ENCODE measurements at places on chromosomes 5 and 9.

GRCh38 chr5:109719978-109720377 lies 30.3 kb downstream of the MAN2A1 start:
- no peak for DNase-seq

DNA sequence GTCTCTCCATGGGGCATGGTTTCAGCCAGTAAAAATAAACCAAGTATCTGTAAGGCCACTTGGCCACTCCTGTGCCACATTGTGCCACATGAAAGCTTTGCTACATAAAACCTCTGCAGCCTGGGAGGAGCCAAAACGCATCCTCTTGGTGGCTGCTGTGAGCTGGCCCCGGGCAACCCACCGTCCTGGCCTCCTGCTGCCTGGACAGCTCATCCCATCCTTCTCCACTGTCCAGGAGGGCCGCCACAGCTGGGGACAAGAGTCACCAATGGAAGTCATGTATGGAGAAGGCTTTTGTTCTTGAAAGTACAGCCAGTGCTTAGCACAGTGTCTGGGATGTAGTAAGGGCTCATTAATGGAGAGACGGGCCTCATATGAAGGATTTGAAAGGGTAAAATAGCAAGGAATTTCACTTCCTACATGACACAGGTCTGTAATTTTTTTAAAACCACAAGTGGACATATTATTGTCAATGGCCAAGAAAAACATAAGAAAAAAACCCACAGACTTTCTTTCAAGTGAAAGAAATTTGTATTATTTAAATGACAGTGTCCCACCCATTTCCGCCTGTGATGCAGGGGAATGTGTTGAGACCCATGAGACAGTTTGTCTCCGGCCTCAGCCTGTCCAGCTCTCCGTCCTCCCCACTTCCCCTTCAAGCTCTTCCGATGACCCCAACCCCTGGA lies 6.6 kb downstream of the PTGES start:
- no peak for DNase-seq

GRCh38 chr9:26870292-26870691 lies 22.3 kb downstream of the CAAP1 start:
- no peak for DNase-seq

- no peak for DNase-seq
Measured at GRCh38 chr5:177311392-177311722, 341 bp downstream of the MXD3 start.

DNA sequence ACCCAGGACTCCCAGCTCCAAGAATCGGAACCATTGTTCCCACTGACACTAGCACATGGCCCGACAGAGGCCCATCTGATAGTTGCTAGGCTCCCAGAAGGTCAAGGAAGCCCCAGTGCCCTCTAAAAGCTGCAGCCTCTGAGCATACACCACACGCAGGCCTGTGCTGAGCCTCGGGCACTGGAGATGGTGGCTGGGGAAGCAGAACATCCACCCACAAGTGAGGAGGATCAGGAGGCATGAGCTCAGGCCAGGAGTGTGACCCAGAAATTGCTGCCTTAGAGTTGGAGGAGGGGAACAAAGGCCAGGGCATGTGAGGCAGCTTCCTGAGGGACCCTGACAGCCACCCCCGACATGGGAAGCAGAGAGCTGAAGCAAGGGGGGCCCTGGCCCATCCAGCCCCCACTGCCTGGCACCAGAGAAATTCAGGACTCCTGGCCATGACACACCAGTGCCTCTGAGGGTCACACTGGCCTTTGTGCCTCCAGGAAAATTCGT lies 21.4 kb downstream of the IPPK start:
- no peak for DNase-seq

DNA sequence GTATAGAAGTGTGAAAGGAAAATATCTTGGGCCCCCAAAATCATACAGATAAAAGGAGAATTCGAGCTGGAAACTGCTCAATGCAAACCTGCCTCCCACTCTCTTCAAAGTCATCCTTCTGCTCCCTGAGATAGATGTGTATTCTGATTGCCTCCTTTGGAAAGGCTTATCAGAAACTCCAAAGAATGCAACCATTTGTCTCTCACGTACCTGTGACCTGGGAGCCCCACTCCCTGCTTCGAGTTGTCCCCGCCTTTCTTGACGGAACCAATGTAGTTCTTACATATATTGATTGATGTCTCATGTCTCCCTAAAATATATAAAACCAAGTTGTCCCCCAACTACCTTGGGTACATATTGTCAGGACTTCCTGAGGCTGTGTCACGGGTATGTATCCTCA lies 163.8 kb downstream of the DIRAS2 start:
- DNase-seq = no peak

DNA sequence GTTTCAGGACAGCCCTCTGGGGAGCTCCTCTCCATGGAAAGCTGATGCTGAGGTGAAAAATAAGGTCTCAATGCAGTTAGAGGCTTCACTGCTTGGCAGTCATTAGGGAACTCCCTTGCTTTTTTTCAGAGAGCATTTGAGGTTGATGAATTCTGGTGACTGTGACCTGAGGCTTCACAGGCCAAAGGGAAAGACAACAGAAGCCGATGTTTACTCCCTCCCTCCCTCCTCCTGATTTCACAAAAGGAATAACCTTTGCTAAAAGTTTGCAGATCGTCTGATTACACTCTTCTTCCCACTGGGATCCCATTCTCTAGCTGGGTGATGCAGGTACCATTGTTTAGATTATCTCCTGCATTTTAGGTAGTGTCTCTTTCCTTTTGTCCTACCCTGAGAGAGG lies 329.4 kb downstream of the KIF4B start:
- no peak for DNase-seq

GRCh38 chr5:11560915-11561697 lies 343.1 kb downstream of the CTNND2 start:
- DNase-seq = no peak

DNA sequence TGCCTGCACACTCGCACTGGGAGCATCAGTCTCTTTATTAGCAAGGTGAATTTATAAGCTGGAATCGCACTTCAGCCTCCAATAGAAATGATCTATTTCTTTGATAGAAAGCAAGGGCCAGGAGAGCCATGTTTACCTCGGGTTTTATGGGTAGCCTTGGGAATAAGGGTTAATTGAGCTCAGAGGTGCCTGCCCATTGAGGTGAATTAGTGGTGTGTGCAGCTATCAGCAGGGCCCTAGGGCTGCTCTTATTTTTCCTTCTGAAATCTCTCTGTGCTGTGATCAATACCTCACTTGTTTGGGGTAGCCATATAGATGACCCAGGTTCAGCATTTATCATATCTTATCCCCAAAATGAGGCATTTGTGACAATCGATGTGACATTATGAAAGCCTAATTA lies 297.8 kb downstream of the EBF1 start:
- DNase-seq = no peak

GRCh38 chr9:111386386-111386785 lies 56.4 kb upstream of the OR2K2 start:
- DNase-seq = peak; percentile 31

- DNase-seq = no peak
Measured at GRCh38 chr9:77028478-77028877, 9.0 kb downstream of the FOXB2 start.

DNA sequence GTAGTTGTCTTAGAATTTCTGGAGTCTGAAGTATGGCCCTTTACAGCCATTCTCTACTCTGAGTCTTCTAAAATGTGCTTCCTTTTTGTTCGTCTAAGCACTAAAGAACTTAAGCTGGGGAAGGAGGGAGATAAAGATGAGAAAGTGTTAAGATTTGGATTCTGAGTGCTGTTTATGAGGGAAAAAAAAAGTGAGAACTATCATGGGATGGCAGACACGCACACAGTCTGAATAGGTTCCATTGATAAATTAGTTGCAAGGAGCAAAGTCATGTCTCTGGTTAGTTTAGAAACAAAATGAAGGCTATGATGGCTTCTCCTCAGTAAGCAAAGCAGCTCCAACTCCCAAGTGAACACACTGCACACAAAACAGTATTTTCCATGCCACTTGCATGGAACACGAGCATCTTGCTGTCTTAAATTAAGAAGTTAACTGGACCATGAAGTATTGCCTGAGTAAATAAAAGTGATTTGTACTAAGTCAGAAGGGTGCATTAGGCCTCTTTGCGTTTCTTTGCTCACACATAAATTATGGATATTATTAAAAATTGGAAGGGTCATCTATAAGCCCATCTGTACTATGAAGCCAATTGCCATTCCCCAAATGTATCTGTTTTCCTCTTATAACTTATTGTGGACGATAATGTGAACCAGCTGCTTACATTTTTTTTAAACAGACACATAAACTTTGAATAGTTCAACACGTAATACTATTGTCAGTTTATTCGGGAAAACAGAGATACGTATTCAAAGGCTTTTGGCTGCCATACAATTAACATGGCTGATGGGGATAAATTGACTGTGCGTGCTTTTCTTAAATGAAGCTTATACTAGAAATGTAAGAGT lies 199.3 kb downstream of the SGCD start:
- no peak for DNase-seq

DNA sequence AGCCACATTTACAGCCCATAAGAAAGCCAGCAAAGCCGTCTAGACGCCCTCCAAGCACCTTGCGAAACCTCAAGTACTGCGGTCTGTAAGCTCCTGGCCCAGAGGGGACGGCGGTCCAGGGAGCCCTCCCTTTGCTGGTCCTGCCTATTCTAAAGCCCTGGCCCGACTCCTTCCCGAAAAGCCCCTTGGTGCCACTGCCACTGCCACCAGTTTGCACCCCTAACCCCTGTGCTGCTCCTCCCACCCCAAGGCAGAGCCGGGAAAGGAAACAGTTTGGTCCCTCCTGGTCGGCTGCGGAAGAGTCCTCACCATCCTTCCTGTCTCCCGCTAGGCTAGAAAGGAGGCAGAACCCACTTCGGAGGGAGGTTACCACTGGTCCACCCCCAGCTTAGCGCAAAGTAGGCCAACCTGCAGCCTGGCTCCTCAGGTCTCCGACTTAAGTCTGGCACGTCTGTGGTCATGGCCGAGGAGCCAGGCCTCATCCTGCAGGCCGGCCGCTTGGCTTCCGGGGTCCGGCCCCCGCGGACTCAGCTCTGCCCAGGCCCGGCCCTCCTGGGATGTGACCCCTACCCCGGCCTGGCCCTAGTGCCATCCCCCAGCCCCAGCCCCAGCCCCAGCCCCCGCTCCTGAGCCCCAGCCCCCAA lies 916 bp downstream of the TOR1A start:
- peak; percentile 54 for DNase-seq

DNA sequence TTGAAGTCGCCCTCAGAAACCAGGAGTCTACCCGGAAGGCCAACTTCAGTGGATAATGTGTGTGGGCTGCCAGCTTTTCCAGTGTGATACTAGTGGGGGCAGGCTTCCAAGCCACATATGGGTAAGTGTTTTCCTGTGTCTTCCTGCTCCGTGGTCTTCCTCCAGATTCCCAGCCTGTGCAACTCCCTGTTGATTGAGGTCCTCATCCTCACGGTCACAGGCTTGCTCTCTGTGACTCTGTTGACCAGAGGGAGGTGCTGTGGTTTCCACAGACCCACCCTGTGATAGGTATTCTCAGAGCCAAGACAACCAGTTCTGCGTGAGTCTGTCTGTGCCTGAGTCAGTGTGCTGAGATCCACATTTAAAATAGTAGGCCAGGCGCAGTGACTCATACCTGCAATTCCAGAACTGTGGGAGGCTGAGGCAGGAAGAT lies 388.0 kb upstream of the IRX2 start:
- no peak for DNase-seq

DNA sequence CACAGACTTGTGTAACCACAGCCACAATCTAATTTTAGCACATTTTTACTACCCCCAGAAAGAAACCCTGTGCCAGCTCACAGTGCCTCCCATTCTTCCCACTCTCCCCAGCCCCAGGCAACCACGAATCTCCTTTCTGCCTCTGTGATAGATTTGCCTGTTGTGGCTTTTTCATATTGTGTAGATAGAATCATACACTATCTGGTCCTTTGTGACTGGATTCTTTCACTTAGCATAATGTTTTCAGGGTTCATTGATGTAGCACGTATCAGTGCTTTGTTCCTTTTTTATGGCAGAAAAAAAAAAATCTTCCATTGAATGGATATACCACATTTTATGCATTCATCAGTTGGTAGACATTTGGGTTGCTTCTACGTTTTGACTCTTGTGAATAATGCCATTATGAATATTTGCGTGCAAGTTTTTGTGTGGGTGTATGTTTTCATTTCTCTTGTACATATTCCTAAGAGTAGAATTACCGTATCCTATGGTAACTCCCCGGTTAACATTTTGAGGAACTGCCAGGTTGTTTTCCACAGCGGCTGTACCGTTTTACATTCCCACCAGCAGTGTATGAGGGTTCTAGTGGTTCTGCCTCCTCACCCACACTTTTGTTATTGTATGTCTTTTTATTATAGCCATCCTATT lies 64.5 kb downstream of the RCL1 start:
- DNase-seq = no peak

GRCh38 chr9:111728143-111728542 lies 66.6 kb downstream of the SHOC1 start:
- no peak for DNase-seq

- no peak for DNase-seq
Measured at GRCh38 chr5:94288937-94289336, 329.5 kb downstream of the KIAA0825 start.

DNA sequence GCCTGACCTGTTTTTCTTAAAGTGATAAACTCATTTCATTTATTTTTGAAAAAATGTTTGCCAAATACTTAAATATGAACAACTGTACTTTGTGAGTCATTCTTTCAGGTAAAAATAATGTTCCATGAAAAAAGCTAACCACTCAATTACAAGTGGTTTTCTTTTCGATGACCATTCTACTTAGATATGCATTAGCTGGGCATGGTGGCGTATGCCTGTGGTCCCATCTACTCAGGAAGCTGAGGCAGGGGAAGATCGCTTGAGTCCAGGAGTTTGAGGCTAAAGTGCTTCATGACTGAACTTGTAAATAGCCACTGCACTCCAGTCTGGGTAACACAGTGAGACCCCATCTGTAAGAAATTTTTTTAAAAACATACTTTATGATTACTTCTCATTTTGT lies 4.0 kb upstream of the WDR70 start:
- no peak for DNase-seq

GRCh38 chr5:158406884-158407823 lies 548.2 kb upstream of the CLINT1 start:
- DNase-seq = peak; percentile 56

DNA sequence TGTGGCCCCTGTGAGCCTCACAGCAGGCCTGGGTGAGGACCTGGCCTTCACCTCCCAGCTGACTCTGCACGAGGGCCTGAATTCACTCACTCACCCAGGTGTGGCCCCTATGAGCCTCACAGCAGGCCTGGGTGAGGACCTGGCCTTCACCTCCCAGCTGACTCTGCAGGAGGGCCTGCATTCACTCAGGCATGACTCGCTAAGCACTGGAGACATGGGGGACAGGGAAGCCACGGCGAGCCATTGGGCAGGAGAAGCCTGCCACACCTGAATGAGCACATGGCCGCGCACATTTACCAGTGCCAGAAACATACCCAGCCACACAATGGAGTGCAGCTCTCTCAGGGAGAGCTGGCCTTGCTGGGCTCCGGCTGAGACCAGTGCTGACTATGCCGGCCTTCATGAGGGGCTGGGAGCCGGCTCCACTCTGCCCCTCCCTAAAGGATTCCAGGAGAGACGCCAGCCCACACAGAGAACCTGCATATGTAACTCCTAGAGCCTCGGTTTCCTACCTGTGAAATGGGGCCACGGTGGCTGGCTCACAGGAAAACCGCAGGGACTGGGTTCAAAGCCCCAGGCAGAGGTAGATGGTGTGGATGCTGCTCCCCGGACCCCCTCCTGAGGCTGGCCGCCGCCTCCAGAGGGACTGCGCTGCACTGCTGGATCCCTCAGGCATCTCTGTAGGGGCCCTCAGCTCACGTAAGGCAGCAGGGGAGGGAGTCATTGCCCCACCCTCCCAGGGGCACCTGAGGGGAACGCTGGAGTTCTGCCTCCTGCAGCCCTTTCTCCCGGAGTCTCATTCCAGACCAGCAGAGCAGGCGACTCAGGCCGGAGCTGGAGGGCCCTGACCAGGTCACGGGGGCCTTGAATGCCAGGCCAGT lies 7.2 kb downstream of the ADAMTS2 start:
- no peak for DNase-seq

Data from activated CD4-positive, alpha-beta T cell treated with anti-CD3 and anti-CD28 coated beads, Interleukin-2, amount 50 U/mL, for 16 hours (primary cell).